ENCODE measurements at places on chromosomes 5 and 9. TPM values are rescaled to one million over a fixed set of nuclear protein-coding genes. Genes with fewer than 3 reads are reported as not detected.

DNA sequence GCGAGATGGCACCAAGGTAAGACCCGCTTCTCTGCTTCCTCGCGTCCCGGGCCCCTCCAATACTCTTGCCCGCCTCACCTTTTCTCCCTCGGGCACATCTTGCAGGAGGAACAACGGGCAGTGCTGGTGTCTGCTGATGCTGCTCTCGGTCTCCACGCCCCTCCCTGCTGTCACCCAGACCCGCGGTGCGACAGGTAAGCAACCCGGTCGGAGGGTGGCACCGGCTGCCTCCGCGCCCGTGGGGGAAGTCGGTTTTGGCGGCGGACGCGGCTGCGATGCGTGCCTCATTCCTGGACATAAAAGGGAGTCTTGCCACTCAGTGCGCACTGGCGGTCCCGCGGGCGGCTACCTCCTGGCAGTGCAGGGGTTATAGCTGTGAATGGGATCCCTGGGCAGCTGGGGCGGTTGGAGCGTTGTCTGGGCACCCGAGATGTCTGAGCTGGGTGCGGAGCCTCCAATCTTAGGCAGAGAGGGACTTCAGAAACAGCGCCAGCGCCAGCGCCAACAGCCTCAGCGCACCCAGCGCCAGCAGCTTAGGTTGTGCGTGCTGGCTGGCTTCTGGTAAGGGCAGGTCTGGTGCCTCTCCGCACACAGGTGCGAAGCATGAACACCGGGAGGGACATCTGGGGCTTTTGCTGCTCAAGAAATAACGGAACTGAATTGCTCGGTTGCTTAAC is 488 bp downstream of the COL15A1 start:
- peak overlapping the region; percentile 49 for H3K27ac ChIP-seq
- no peak for DNase-seq
- H3K27me3 ChIP-seq: peaks cover 7% of the 10 kb centered on the region
- H3K36me3 ChIP-seq: no peaks in the 10 kb centered on the region
- peak overlapping the region; percentile 72 for H3K4me3 ChIP-seq
- no peaks in the 10 kb centered on the region for H3K4me1 ChIP-seq

- H3K36me3 ChIP-seq: no peaks in the 10 kb centered on the region
- no peaks in the 10 kb centered on the region for H3K27me3 ChIP-seq
- no peak overlapping the region for H3K27ac ChIP-seq
- no peaks in the 10 kb centered on the region for H3K4me1 ChIP-seq
Measured at GRCh38 chr9:13027879-13028278, 251.6 kb downstream of the MPDZ start.

DNA sequence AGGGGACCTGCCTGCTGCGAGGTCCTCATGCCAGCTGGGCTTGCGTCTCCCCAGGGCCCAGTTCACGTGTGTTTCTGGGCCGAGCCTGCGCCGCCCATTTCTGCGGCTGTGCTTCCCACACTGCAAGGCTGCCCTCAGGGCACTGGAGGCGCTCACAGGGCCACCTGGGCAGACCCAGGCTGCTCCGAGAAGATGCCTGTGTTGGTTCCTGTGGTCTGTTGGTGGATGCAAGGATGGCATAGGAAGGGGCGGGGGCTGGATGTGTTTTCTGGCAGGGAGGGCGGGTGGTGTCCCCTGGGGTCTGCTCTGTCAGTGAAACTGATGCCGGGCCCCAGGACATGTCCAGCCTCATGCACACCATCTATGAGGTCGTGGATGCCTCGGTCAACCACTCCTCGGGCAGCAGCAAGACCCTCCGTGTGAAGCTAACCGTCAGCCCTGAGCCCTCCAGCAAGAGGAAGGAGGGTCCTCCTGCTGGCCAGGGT is 25.9 kb downstream of the NKD2 start:
- H3K27ac ChIP-seq: no peak overlapping the region
- H3K27me3 ChIP-seq: peaks cover 31% of the 10 kb centered on the region
- peak; percentile 6 for DNase-seq
- H3K4me3 ChIP-seq: no peak overlapping the region
- no peaks in the 10 kb centered on the region for H3K36me3 ChIP-seq

DNA sequence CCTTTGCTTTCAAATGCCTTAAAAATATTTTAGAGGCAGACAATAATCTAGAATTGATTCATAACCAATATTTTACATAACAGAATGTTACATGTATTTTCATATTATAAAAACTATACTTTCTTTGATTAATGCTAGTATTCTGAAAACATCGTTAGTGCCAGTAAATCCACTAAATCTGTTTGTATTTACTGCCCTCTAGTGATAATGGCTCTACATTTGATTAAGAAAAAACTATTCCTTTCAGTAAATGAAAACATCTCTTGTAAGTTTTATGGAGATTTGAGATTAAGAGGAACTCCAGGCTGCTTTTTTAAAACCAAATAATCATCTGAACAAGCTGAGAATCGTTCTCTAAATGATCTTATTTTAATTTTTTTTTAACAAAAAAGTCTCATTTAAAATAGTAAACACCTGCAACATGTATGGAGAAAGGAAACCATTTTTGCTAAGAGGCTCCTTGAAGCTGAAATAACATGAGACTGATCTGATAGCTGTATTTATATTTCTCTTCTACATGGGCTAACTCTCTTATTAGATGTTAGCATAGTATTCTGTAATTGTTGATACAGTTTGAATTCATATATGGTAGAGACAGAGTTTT is 424.7 kb downstream of the RAB3C start:
- DNase-seq: no peak
- no peak overlapping the region for H3K4me3 ChIP-seq

NOXA1 gene
- 0.62 TPM for total RNA-seq

FAM169A gene
- total RNA-seq: not detected

GRCh38 chr5:42583322-42583721 is 160.1 kb downstream of the GHR start:
- H3K4me1 ChIP-seq: peaks cover 65% of the 10 kb centered on the region
- peak overlapping the region; percentile 74 for H3K27ac ChIP-seq
- no peaks in the 10 kb centered on the region for H3K27me3 ChIP-seq
- H3K36me3 ChIP-seq: no peaks in the 10 kb centered on the region

- no peaks in the 10 kb centered on the region for H3K4me1 ChIP-seq
- DNase-seq: no peak
- H3K36me3 ChIP-seq: no peaks in the 10 kb centered on the region
- no peak overlapping the region for H3K4me3 ChIP-seq
- no peaks in the 10 kb centered on the region for H3K27me3 ChIP-seq
Measured at GRCh38 chr5:134084570-134084969, 29.9 kb upstream of the TCF7 start.

GRCh38 chr5:106189121-106189809 is 1481.5 kb downstream of the EFNA5 start:
- H3K36me3 ChIP-seq: no peaks in the 10 kb centered on the region
- H3K27me3 ChIP-seq: no peaks in the 10 kb centered on the region
- H3K4me3 ChIP-seq: no peak overlapping the region
- no peak overlapping the region for H3K27ac ChIP-seq
- no peaks in the 10 kb centered on the region for H3K4me1 ChIP-seq
- no peak for DNase-seq

Measured in psoas muscle (tissue), 8 donors.